ENCODE measurements at places on chromosomes 3 and 15.

DNA sequence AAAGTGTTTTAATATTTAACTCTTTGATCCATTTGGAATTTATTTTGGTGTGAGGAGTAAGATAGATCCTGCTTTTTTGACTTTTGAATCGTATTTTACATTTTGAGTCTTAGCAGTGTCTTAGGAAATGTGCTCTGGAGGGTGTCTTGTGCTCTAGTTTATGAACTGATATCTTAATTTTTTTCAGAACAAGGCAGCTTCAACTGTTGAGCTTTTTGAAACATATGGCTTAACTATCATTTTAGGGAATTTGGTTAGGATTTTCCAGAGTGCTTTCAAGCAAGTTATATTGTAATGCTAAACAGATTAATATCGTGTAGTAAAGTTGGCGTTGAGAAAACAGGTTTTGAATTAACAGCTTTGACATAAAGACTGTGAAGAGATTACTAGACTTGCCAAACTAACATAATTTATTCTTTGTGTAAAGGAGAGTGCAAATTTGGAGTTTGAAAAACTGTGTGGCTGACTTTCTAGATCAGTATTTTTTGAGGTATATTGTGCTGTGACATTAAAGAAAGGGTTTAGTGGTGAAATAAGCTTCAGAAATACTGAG is 17.1 kb downstream of the IQGAP1 start:
- no peak for DNase-seq

DNA sequence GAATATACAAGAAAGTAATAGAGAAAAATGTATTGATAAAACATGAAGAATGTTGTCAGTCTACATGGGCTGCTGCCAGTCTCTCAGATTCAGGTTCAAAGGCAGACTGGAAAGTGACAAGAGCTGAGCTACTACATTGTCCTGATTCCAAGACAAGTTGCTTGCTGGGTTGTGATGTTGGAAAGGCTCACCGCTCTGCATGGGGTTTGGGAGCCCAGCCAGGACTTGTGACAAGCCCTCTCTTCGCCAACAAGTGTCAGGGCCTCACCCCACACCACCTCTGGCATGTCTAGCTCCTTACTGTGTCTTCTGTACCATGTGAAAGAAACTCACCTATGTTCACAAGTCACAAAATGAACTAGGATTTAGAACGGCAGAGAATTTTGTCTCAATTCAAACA is 43.0 kb upstream of the SH3GL3 start:
- DNase-seq: no peak

DNA sequence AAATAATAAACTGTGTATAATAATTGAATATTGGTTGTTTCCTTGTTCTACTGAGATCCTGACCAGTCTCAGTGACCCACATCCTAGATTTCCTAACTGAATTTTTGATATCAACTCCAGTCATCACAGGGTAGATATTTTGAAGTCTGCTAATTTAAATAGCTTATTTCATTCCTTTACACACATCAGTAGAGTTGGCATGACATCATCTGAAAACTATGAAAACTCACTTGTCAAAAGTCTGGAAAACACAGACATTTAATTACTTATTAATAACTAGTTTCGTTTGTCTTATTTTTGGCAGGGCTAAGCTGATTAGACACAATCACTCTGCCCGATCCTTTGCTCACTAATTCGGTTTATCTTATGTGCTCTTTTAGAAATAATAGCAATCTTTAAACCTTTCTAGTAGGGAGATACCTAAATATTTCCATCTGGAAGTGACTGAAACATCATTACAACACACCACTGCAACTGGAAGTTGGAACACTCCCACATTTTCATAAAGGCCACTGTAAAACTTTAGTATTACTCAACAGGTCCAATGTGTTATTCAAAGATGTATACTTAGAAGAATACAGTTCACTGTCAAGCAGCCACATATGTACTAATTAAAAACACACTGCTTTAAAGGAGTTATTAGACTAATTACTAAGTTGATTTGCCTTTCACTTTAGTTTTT is 198.4 kb upstream of the ZNF717 start:
- DNase-seq: no peak

- no peak for DNase-seq
Observed at GRCh38 chr3:108251265-108251664, 29.0 kb upstream of the IFT57 start.
